D341Med (cell line): ENCODE measurements at places on chromosomes 13 and 19.

DNA sequence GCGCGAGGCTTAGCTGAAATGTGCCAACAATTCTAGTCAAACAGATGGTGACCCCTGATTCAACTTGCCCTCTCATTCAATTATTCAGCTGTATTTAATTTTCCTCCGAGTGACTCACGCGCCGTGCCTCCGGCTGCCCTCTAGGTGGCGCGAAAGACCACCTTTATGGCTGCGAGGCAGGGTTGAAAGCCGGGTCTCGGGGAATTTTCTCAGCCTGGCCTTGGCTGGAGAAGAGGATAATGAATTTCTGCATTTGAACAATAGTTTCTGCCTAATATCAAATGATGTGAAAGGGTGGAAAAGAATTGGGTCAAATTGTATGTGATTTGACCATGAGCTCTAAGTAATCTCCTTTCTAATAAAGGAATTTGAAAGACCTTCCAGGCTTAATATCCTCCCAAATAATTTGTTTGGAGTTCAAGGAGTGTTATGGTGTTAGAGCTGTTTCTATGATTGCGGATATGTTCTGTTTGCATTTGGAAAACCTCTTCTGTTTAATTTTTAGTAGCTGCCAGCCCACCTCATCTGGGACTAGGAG is 310.9 kb downstream of the ZNF536 start:
- DNase-seq, result peak; percentile 87

DNA sequence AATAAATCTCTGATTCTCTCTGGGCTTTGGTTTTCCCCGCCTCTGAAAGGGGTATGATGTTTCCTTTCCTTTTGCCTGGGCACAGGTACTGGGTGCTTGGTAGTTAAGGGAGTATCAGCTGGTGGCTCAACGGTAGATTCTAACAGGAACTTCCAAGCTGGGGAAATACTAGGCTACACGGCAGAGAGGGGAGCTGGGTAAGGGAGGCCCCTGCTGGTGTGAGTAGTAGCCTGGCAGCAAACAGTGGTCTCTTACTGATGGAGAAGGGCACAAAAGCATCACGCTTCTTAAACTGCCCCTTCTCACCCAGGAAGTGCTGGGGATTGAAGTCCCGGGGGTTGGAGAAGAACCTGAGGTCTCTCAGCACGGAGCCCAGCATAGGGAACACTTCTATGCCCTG is 26.9 kb upstream of the CYP2A7 start:
- no peak for DNase-seq

- DNase-seq, result no peak
These were observed 2.8 kb upstream of the SPRYD7 start for GRCh38 chr13:49938921-49939320.

DNA sequence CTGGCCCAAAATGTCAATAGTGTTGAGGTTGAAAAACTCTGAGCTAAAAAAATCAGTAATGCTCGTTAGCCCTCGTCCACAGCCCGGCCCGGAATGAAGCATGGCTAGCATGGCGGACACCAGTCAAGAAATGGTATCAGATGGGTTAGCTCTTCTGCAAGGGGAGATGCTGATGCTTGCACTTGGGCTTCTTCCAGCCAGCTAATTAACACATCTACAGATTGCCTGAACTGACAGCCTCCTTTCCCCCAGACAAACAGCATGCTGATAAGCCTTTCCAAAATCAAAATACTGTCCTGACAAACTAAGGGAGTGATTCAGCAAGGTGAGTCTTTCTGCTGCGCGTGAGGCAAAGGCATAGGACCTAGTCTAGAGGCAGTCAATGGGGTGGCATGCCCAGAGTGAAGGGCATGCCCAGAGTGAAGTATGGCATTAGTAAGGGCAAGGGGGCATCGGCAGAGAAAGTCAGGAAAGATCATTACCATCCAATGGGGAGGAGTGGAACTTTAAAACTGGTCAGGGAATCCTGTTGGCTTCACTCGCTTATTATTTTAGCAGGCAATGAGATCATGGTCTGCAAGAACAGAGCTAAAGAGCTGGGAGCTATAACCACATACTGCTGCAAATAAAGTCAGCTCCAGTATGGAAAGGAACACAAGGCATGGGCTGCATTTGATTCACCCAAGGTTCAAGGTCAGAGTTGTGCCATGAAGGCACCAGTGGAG is 30.2 kb upstream of the UBE2L5 start:
- no peak for DNase-seq

DNA sequence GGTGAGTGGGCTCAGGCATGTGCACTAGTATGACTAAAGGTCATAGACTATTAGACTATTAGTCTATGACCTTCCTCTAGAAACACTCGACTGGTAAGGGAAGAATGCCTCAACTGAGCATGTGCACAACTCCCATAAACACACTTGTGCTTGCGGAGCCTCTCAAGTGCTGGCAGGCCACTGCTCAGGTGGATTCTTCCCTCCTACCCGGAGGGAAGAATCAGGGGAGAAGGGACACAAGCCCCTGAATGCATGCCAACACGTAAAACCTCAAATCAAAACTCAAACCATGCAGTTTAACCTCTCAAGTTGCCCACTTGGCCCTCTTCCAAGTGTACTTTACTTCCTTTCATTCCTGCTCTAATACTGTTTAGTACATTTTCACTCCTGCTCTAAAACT is 287.6 kb upstream of the SGCG start:
- DNase-seq, result no peak

GRCh38 chr19:778910-779653 is 18.2 kb upstream of the PTBP1 start:
- DNase-seq, result no peak

GRCh38 chr13:94658926-94659597 is 53.3 kb downstream of the SOX21 start:
- DNase-seq, result no peak

GRCh38 chr19:4448147-4448985 is 9.2 kb downstream of the UBXN6 start:
- DNase-seq, result peak; percentile 31

GRCh38 chr19:36115453-36116343 is at the start of gene TBCB:
Gene TBCB (plus strand): TSS chr19:36115468. CDS start chr19:36115561, 93 bp downstream.
- DNase-seq, result peak; percentile 88

DNA sequence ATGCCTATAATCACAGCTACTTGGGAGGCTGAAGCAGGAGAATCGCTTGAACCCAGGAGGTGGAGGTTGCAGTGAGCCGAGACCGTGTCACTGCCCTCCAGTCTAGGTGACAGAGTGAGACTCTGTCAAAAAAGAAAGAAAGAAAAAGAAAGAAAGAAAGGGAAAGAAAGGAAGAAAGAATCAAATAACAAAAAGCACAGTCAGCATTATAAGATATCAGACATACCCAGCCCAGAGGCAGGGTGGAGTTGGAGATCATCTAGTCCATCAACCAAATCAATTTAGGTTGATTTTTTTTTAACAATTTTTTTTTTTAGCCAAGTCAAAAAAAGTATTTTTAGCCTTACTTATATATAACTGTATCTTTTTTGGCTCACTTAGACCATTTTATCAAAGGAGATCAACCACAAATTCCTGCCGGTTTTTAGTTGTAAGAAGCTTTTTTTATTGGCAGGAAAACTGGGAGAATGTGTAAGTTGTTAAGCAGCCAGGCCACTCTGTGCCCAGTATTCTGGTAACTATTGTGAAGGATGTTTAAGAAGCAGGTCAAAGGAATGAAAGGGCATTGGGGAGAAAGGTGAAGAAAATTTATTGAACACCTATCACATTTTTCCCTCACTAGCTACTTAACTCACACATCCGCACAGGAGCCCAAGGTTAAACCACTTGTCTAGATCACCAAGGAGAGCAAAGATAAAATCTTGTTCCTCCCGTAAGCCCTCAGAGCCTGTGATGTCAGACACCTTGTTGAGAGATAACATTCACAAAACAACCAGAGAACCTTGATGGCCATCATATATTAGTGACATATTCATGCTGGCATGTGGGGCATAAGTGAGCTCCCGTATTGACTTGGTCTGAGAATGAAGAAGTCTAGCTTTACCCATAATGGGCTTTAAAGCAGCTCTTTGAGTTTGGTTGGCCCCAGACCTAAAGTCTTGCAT is 91.8 kb downstream of the COL4A2 start:
- DNase-seq, result no peak

GRCh38 chr13:40371531-40372125 is 294.8 kb downstream of the FOXO1 start:
- no peak for DNase-seq

GRCh38 chr13:42355092-42355485 is 83.1 kb downstream of the AKAP11 start:
- no peak for DNase-seq

DNA sequence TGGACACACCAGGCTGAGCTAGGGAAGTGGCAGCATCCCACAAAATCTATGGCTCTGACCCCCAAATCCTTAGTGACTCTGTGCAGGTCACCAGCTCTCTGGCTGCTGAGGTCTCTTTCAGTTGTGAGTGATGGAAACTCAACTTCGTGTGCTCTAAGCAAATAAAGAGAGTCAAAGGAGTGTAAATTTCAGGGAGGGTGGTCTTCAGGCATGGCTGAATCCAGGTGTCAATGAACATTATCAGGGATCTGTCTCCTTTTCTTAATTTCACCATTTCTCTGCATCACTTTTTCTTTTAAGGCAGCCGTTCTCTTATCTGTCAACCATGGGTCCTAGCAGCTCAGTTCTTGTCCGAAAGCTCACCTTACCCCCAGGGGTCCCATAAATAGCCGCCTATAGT is 6.2 kb downstream of the CYP4F12 start:
- no peak for DNase-seq

DNA sequence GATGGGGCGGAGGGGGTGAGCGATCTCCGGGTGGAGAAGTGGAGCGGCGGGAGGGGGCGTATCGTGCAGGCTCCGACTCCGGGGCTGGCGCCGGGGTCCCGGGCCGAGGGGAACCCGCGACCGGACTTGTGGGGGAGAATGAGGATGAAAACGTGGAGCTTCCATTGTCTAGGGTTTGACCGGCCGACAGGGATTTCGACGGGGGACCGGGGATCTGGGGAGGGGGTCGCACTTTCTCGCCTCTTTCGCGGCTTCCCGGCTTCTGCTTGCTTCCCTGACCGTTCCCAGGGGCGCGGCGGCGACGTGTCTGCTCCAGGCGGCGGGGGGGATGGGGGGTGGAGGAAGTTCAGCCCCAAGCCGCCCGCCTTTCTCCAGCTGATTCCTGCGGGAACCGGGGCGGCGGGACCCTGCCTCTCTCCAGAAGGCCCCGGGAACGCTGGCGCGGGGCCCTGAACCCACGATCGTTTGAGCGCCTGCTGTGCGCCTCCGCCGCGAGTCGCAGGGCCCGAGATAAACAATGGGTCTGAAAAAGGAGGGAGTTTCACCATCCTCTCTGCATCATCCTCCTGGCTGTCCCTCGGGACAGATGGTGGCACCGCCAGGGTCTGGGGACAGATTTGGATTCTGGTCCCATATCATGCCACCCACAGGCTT is 790 bp downstream of the TPM4 start:
- DNase-seq, result peak; percentile 73

- no peak for DNase-seq
These were observed 35.8 kb downstream of the STOML3 start for GRCh38 chr13:38954844-38955243.

GRCh38 chr13:75906315-75906714 is 270.2 kb downstream of the LMO7 start:
- no peak for DNase-seq

DNA sequence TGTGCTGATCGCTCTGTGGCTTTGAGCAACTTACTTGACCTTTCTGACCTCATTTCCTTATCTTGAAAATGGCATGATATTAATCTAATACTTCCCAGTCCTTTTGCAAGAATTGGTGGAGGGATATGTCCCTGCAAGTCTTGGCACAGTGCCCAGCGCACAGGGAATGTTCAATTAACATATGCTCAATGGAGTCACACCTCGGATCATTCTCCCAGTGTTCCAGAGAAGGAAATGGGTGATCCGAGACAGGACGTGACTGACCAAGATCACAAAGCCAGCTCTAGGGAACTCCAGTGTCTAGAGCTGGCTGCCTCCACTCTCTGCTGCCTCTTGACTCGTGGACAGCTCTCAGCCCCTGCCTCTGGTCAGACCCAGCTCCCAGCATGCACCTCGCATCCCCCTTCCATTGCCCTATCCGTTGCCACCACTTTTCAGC is 3.6 kb downstream of the CDC42EP5 start:
- no peak for DNase-seq

DNA sequence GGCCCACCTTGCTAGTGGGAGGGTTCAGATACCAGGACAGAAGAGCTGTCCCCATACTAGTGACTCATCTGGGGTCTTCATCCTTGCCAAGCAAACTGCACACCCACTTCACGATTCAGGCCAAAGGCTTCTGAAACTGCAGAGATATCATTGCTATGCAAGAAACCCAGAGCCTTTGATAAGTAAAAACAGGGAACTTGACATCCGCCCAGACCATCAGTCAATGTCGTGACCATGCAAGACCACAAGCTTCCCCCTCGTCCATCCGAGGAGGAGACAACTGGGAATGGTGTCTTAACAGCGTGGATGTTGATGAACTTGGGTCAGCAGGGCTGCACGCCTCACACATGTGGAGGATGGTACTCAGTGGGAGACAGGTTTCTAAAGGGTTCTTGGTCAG is 58.0 kb downstream of the ABCC4 start:
- no peak for DNase-seq

GRCh38 chr19:46015687-46016425 is 7.0 kb downstream of the PGLYRP1 start:
- DNase-seq, result no peak

GRCh38 chr19:30119180-30119908 is 177.3 kb downstream of the URI1 start:
- DNase-seq, result no peak

DNA sequence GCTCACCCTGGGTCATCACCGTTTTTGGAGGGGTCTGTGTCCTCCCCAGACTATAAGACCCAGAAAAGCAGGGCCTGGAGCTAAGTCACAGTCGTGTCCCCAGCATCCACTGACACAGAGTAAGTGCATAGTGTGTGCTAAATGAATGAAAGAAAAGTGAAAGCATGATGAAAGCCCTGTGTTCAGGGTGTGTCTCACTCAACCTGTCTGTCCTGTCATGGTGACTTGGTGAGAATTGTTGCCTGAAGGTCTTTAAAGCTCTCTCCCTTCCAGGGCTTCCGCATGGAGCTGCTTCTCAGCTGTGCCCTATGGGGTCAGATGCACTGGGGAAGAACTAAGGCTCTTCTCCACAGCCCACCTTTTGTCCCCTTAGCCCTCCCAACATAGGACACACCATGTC is 20.5 kb upstream of the IGFL1 start:
- no peak for DNase-seq

DNA sequence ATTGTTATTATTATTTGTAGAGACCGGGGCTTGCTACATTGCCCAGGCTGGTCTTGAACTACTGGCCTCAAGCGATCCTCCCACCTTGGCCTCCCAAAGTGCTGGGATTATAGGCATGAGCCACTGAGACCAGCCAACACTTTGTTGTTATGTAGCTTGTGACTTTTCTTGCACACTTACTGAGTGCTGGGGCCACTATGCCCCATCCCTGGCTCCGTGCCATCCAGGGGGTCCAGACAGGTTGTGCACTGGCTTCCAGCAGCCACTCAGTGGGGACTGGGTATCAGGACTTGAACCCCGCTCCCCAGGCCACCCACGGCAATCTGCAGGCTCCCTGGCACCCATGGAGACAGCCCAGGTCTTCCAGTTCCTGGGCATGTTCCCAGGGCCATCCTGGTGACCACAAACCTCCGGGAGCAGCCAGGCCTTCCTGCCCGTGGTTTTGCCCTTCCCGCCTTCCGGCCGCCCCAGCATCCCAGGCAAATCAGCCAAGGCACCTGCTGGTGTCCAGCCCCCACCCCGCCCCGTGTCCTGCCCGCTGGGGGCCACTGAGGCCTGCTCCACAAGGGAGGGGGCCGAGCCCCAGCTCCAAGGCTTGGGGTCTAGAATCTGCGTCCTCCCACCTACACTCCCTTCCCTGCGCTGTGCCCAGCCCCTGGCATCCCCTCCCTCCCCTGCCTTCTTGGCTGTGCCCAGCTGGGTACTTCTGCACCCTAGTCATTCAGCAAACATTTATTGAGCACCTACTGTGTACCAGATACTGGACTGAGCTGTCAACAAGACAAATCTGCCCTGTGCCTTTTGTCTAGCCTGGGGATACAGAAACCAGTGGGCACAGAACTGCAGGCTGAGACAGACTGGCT is 23.7 kb upstream of the SEMA6B start:
- peak; percentile 35 for DNase-seq
